Omental fat pad (tissue), 4 donors: ENCODE measurements at places on chromosomes 5 and 9. TPM values are rescaled to one million over a fixed set of nuclear protein-coding genes. Genes with fewer than 3 reads are reported as not detected.
A peak's percentile ranks its signal among the peaks of the same experiment; 100 is the strongest.

DNA sequence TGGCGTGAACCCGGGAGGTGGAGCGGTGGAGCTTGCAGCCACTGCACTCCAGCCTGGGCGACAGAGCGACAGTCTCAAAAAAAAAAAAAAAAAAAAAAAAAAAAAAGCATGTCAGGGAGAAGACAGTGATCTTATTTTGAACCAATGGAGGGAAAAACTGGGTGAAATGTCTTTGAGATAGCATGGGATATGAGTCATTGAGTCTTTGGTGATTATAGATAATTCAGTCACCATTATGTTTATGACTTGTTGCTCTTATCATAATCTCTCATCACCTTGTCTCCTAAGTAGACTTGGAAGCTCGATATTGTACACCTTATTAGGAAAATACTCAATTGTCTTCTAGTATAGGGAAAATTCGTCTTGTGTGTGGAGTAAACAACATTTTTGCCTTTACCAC, 55.1 kb upstream of the KDM4C start:
- no peak for DNase-seq

DNA sequence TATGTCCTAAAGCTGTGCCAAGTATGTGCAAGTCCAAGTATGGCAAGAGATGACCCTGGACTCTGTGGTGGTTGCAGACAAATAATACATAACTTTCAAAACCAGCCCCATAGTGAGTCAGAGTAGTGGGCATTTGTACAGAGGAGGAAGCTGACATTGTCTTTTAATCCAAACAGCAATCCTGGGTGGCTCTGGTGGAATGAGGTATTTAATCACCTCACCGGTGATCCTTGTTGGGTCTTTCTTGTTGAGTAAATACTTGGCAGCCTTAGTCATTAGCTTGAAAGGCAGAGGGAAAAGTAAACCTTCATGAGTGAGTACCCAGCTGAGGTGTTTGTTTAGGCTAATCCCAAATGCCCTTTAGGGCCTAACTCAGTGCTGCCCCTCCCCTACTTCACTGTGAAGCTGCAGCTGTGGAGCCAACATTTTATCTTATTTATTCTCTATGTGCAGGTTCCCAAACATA, 148.7 kb upstream of the SLC12A2 start:
- no peak for DNase-seq

- no peak for DNase-seq
Measured at GRCh38 chr9:136804509-136805206, 3.1 kb upstream of the RABL6 start.

DNA sequence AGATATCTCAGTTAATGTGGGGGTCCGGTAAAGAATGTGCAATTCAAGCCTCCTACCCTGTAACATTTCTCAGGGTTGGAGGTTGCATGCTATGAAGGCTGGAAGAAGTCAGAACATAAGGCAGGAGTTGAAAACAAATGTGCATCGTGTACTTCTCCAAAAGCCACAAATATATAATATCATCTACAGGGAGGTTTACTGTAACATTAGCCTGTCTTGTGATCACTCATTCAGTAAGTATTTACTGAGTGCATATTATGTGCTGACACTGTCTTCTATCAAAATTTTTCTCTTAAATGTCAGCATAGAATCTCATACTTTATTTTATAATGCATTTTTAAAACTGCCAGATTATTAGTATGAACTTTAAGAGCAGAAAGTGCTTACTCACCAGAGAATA, 105.6 kb upstream of the ZNF366 start:
- DNase-seq, result no peak

DNA sequence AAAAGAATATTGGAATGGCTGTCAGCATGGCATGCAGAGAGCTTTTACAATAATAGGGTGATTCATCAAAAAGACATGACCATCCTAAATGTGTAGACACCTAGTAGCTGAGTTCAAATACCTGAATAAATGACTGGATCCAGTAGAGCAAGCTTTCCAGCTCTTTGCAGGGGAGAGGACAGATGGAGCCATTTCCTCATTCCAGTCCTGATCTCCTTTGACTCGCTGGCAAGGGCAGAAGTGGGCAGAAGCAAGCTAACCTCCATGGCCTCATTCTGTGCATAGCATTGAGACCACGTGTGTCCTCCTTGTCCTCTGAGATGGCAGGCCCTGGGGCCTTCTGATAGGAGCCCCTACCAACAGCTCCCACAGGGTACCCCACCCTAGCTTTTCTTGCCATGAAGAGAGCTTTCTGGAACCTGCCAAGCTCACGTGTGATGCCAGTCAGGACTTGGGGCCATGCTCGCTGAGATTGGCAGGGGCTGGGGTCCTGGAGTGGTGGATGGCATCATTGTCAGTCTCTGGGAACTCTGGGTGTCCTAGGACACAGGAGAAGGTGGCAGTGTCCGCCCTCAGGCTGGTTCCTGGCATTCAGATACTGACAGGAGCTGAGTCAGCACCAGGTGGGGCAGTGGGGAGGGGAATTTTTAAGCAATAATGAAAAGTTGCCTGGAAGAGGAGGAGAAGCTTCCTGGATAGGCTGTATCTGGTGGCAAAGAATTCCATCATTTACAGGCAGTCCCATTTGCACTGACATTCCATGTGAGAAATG, 33.6 kb downstream of the WWC1 start:
- no peak for DNase-seq

- DNase-seq, result no peak
Measured at GRCh38 chr5:8944005-8944404, 601.9 kb downstream of the SEMA5A start.

DNA sequence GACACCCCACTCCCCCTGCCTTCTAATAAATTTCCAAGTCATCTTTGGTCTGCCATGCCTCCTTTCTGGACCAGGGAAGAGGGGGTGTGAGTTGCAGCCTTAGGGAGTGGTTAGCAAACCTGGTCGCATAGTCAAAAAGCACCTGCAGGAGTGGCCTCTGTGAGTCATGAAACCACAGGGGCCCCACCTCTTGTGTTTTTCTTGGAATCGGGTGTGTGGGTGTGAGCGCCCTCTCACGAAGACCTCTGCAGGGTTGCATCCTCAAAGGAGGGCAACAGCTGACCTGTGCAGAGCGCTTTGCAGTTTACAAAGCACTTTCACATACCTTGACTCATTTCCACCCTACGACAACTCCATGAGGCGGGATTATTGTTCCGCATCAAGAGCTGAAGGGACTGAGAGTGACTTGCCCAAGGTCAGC, 36.8 kb upstream of the TEX48 start:
- no peak for DNase-seq

DNA sequence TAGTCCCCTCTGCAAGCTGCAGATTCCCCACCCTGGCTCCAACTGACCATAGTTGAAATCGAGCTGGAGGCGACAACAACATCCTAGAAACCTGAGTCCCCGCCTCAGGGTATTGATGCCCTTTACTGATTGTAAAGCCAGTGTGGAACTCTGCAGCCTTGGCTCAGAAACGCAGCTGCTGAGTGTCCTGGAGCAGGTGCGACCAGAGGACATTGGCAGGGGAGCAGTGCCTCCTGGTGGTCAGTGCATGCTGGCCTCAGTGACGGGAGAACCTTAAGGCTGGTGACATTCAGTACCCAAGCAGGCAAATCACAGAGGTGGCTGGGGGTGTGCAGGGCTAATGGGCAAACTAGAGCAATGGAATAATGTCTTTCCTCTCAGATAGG, 20.4 kb upstream of the ZNF354B start:
- peak; percentile 46 for DNase-seq

DNA sequence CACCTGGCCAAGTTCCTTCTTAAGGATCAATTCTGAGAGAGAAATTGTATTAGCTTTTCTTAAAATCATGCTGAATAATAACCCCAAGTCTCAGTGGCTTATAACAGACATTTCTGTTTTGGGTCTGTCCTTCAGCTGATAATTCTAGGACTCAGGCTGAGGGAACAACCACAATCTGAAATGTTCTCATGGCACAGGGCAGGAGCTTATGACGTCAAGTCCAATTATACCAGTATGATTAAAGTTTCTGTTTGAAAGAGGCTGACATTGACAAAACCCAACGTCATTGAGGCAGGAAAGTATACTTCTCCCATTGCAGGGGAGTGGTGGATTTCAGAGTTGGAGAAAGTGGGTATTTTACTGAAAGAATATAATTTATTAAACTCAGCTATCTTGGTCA, 21.8 kb downstream of the CENPH start:
- DNase-seq, result no peak

- no peak for DNase-seq
Measured at GRCh38 chr9:131744171-131744719, 4.4 kb upstream of the RAPGEF1 start.

DNA sequence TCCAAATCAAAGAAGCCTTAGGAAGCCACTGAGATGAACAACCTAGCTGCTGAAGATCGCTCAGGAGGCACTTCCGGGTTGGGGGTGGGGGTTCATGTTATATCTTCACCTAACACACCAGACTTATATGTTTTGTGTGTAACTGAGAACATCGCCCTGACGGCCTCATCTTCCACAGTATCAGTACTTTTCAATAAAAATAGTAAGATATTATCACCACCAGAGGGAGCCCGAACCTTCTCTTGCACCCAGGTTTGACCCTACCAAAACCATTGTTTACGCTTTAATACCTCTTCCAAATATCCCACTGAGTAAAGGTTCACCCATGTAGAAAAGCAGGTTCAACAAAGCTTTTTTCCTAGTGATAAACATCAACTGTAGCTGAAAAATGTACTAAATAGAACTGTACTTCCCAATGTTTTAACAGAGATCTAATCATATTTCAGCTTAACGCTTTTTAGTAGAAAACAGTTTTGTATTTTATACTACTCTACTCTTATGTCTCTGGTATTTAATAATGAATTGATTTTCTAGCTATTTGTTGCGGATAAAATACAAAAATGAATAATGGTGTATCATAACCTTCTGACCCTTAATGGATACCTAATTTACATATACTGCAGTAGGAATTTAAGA, 244.0 kb downstream of the EPB41L4A start:
- no peak for DNase-seq

- DNase-seq, result no peak
Measured at GRCh38 chr9:94936419-94936818, 209.9 kb downstream of the AOPEP start.

DNA sequence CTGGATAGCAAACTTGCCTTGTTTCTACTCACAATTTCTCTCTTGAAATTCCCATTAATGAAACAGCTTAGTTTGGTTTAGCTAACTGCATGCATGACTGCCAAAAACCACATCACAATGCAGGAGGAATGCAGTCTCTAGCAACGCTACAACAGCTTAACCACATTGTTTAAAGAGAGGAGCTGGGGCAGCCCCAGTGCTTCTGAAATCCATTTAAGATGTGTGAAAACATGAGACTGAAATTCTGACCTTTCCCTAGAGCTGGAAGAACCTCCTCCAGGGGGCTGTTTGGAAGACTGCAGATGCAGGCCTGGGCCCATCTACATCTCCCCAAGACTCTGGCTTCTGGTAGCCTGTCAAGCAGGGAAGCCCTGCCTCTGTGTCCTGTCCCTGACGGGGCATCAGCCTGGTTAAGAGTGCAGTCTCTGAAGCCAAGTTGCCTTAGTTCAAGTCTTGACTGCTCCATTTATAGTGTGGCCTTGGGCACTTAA, 157.1 kb downstream of the ZNF462 start:
- no peak for DNase-seq

DNA sequence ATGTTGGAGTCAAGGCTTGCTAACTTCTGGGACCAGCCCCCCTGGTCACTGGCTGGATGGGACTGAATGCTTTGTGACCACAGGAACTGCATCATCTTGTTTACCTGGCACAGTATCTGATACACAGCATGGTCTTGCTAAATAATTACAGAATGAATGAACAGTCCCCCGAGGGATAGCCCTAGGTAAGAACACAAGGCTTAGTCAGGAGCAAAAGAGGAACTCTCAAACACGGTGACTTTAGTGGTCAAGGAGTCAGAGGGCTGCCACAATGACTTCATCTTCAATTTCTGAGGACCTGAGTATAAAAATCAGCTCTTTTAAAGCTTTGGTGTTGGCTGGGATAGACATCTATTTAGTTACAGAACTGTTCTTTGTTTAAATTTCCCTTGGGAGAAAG, 15.1 kb upstream of the CXCL14 start:
- DNase-seq, result no peak

- no peak for DNase-seq
Measured at GRCh38 chr9:24459953-24460352, 85.7 kb downstream of the IZUMO3 start.

DNA sequence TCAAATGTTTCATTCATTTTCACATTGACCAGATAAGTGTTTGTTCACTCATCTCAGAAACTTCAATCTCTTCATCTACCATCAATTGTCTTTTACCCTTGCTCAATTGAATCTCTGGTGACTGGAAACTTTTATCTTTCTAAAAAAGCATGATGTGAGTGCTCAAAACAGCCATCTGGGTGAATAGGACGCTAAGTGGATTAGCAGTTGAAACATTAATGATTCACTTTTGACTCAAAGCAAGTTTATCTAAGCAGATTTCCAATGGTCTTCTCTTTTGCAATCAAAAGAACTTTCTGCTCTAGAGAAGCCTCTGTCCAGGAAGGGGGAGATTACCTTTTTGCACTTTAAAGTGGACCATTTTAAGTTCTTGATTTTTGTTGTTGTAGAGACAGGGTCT, 22.2 kb downstream of the KLF4 start:
- no peak for DNase-seq

GRCh38 chr9:90017679-90018078, 412.9 kb downstream of the GADD45G start:
- DNase-seq, result no peak

- no peak for DNase-seq
Measured at GRCh38 chr5:123752552-123753179, 240.7 kb downstream of the CSNK1G3 start.

DNA sequence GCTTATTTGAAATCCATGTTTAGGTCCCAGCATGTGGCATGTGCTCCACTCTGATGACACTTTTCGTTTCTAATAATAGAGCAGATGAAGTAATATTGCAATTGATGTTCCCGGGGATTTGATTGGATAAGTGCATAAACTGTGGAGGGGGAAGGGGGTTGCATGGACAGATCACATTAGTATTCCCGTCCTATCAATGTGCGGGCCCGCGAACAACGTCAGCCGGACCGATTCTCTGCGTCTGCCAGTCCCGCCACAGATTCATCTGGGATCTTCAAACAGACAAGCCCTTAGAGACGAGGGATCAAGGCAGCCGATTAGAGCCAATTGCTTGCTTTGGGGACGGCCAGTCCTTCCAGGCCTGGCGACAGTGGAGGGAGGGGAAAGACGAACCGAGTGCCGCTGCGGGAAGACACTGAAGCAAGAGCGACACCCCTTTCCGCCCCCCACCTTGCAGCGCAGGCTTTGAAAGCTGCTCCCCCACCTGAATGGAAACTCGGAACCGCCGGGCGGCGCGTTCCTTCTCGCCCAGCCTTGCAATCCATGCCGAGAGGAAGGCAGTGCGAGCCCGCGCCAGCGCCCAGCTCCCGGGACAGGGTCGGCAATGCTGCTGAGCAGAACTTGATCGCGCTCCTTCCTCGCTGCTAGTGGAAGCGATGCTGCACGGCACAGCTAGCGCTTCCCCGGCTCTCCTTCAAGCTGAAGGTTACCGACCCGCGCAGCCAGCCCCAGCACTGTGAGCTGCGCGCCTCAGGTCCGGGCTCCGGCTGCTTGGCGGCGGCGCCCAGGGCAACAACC, at the start of gene RGS7BP:
Gene RGS7BP (plus strand): TSS at position 247 of the 798 bp plus-strand sequence. CDS start 610 bp downstream, outside the sequence.
- no peak for DNase-seq

- DNase-seq, result no peak
Measured at GRCh38 chr5:120257358-120257971, 206.6 kb upstream of the PRR16 start.

- no peak for DNase-seq
Measured at GRCh38 chr5:37248421-37248969, 681 bp downstream of the CPLANE1 start.

- DNase-seq, result no peak
Measured at GRCh38 chr5:179292681-179293635, 52.3 kb downstream of the ADAMTS2 start.

PDCD1LG2 gene
- total RNA-seq, result 10.7 TPM

ST6GALNAC6 gene
- total RNA-seq, result 159 TPM

TLR4 gene
- 105 TPM for total RNA-seq

PCDH1 gene
- 41.6 TPM for total RNA-seq

MYORG gene
- total RNA-seq, result 7.6 TPM

FAM153A gene
- total RNA-seq, result 1.3 TPM

IARS1 gene
- 90.5 TPM for total RNA-seq
